CD4-positive, alpha-beta T cell treated with Interleukin-10 for 1 hour (primary cell): ENCODE measurements at places on chromosomes 6 and 20.

GRCh38 chr6:46904117-46904516, 17.6 kb downstream of the ADGRF5 start:
- DNase-seq, result no peak

DNA sequence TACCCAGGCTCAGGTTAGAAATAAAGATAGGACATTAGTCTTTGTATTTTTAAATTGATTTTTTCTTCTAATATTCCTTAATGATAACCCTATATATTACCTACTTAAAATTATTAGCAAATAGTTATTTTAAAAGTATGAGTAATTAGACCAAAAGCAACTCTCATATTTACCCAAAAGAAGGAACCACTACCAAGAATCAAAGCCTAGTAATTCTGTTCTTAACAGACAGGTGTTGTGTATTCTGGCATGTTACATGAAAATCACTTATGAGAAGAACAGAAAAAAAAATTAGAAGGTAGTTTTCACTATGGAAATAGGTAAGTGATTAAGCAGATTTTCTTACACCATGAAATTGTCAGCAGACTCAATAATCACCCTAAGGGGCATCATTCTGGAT, 105.1 kb downstream of the ATG5 start:
- no peak for DNase-seq

GRCh38 chr6:96246563-96246962, 230.8 kb downstream of the FUT9 start:
- DNase-seq, result no peak

DNA sequence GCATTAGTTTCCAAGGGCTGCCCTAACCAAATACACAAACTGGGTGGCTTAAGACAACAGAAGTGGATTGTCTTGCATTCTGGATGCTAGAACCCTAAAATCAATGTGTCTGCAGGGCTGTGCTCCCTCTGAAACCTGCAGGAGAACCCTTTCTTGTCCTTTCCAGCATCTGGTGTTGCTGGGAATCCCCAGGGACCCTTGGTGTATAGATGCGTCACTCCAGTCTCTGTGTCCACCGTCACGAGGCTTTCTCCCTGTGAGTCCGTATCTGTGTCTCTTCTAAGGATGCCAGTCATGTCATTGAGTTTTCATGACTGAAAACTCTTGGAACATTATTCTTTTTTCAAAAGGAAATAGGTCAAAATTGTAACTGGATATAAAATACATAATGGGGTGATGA, 142.9 kb downstream of the RNASET2 start:
- no peak for DNase-seq

DNA sequence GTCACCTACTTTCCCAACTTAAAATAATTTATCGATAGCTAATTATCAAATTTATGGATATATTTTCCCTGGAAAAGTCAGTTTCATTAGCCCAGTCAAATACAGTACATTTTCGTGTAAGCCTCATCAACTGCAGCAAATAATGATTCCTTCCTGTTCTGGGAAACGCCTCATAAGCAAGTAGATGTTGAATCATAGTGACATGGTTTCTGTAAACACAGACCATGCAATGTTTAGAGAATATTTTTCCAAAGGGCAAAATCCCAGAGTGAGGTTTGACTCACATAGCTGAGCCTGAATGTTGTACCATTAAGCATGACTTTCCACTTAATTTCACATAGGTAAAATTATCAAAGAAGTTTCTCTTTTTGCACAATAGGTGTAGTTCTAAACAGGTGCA, 16.7 kb upstream of the VNN1 start:
- no peak for DNase-seq

DNA sequence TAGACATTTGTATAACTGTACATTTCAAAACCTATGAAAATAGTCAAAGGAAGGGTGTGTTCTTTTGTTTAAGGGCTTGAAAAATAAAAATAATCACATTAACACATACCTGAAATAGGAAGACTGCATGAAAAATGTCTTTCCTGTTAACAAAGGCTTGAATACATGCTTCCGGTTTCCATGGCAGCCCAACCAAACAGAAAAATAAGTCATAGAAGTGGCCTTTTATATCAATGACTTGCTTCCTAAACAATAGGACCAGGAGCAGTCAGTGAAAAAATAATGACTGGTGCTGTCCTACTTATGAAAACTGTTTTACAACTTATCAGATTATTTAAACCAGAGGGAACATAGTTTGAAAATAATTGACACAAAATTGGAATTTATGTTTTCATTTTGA, 412.6 kb upstream of the PLCB4 start:
- no peak for DNase-seq

GRCh38 chr6:85404564-85405174, 45.2 kb upstream of the NT5E start:
- DNase-seq, result no peak

DNA sequence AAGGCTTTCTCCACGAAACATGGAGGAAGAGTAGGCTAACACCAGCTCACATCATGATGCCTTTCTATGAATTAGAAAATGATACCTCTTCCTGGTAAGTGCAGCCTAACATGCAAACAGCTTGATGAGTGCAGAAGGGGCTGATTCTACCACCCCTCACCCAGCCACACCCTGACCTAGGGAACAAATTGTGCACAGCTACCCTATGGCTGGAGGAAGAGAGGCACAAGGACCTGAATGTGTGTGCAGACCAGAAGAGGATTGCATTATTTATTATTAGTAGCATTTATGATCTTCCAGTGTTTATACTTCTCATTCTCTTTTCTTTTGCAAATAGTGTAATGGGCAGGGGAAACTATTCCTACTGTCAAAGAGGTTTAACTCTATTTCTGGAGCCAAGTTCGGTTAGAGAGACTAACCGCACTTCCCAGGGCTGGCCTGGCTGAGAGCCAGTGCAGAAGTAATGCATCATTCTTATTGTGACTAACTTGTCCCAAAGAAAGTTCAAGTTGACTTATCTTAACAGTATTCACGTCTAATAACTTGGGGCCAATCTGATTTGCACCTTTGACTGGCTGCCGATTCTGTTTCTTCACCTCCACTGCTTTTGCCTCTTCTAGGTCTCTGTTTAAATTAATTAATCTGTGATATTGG, 237.5 kb downstream of the CD83 start:
- DNase-seq, result no peak

DNA sequence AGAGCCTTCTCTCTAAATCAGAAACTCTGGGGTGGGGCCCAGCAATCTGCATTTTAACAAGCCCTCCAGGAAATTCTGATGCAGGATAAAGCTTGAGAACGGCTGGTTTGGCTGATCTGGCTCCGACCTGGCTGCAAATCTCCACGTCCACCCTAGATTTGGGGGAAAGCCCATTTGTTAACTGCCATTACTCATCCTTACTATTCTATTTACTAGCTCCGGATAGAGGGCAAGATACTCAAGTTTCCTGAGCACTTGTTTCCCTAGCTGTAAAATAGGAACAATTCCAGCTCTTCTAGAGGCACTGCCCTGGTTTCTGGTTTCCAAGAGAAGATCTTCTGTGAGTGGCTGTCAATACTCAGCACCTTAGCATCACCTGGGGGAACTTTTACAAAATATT, 44.4 kb downstream of the DAAM2 start:
- DNase-seq, result no peak
